ENCODE measurements at places on chromosomes 5 and 9.

- DNase-seq: no peak
Measured at GRCh38 chr5:44993286-44993685, 184.5 kb downstream of the MRPS30 start.

GRCh38 chr5:55440188-55440646 lies 94.5 kb downstream of the PLPP1 start:
- DNase-seq: no peak

GRCh38 chr9:14531341-14532269 lies 161.6 kb downstream of the ZDHHC21 start:
- DNase-seq: peak; percentile 84

DNA sequence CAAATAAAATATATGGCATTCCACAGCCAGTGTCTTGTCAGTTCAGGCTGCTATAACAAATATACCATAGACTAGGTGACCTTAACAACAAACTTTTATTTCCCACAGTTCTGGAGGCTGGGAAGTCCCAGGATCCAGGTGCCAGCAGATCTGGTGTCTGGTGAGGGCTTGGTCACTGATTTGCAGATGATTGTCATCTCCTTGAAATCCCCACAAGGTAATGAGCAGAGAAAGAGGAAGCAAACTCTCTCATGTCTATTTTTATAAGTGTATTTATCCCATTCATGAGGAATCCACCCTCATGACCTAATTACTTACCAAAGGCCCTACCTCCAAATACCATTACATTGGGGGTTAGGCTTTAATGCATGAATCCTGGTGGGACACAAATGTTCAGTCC lies 663.2 kb downstream of the TLR4 start:
- no peak for DNase-seq

DNA sequence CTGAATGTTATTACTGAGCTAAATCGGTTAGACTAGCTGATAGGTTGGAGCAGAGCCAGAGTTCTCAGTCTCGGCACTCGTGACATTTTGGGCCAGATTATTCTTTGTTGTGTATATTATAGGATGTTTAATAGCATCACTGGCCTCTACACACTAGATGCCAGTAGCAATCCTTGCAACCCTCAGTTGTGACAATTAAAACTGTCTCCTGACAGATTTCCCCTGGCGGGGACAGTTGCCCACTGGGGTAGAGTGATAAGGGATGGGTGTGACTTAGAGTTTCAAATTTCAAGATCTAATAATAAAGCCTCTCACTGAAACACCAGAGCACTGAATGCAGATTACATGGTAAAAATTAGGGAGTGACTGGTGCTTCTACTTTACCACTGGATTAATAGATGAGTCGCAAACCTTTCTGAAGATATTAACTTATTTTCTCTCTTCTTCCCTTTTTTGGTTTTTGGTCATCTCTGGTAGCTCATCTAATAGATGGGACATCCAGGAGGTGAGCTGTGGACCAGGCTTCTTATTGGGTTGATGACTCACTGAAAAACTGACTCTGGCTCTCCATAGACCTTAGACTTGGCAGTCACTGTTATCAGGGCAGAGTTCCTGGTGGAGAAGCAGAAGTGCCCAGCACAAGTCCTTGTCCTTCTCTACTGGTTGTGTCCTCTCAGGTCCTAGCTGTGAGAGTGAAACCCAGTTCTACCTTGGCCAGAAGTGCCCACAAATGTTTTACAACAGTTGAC lies 150.3 kb downstream of the UNC13B start:
- DNase-seq: no peak

DNA sequence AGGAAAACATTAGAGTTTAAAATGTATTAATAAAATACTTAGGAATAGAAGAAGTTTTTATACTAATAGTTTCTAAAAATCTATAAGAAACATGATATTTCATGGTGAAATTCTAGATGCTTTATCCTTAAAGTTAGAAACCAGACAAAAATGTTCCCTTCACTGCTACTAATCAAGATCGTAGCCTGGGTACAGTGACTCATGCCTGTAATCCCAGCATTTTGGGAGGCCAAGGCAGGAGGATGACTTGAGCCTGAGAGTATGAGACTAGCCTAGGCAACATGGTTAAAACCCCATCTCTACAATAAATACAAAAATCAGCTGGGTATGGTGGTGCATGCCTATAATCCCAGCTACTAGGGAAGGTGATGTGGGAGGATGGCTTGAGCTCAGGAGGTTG lies 30.4 kb upstream of the KLF9 start:
- DNase-seq: no peak

DNA sequence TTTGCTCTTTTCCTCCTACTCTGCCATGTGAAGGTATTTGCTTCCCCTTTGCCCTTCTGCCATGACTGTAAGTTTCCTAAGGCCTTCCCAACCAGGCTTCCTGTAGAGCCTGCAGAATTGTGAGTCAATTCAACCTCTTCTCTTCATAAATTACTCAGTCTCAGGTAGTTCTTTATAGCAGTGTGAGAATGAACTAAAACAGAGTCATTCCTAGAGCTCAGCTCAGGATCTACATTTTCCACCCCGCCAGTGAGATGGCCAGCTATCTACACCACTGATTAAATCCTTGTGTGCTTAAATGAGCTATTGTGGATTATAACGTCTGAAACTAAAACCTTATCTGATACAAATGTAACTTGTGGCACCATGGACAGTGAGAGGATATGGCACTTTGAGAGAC lies 55.0 kb downstream of the FRMD3 start:
- no peak for DNase-seq

- DNase-seq: no peak
Measured at GRCh38 chr5:66169534-66169933, 25.4 kb downstream of the SREK1 start.

DNA sequence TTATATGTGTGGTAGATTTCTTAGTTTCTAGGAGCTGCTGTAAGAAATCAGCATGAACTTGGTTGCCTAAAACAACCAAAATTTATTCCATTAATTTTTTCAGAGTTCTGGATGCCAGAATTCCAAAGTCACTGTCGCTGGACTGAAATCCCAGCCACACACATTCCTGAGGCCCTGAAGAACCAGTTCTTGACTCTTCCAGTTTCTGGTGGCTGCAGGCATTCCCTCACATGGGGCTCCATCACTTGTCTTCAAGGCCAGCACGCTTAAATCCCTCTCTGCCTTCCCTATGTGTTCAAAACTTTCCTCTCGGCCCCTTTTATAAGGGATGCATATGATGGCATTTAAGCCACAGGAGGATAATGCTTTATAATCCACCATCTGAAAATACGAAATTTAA lies 1237.5 kb upstream of the CDH9 start:
- DNase-seq: no peak

- DNase-seq: peak; percentile 96
Measured at GRCh38 chr9:2570615-2571479, 50.7 kb upstream of the VLDLR start.

DNA sequence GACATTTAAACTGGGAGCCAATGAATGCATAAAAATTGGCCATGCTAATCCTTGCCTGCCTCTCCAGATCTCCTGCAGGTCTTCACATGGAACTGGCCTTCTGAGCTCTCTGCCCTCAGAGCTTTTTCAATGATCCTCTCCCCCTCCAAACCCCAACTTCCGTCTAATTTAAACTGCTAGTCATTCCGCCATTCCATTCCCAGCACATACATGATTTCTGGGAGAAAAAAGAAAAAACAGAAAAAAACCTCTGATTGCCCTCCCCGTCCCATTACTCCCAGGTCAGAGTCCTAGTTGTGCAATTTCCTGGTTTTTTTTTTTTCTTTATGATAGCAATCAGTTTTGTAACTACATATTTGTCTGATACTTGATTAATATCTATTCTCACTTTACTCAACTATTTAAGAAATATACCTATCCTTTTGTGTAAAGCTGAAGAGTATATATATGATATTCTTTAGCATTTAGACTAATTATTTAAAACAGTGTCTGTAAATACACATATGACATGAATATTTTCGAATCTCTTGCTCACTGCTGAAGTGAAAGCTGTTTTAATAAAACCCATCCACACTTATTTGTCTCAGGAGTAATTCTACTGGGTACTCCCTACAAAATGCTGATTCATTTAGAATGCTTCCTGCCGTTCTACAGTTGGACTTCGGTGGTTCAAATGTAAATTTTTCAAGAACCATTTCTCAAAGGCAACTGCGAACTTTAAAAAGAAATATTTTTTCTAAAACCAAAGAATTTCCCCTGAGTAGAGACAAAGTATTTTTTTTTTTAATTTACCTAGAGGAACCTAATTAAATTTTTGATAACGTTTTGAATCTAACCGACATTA lies 1.6 kb downstream of the HINT1 start:
- DNase-seq: no peak

- DNase-seq: peak; percentile 61
Measured at GRCh38 chr5:96433066-96433447, at the start of gene PCSK1. PCSK1 (minus strand) TSS chr5:96433248; CDS start chr5:96433042, 206 bp downstream.

- no peak for DNase-seq
Measured at GRCh38 chr9:121453232-121453892, 46.3 kb downstream of the GGTA1 start.

GRCh38 chr9:124011460-124012301 lies at the start of gene LHX2:
LHX2 (plus strand) TSS chr9:124011768; CDS start chr9:124012349, 581 bp downstream.
- peak; percentile 93 for DNase-seq
